NCI-H1417 treated with DMSO at 0.1 percent for 48 hours (cell line): ENCODE measurements at places on chromosomes 13 and 19.

DNA sequence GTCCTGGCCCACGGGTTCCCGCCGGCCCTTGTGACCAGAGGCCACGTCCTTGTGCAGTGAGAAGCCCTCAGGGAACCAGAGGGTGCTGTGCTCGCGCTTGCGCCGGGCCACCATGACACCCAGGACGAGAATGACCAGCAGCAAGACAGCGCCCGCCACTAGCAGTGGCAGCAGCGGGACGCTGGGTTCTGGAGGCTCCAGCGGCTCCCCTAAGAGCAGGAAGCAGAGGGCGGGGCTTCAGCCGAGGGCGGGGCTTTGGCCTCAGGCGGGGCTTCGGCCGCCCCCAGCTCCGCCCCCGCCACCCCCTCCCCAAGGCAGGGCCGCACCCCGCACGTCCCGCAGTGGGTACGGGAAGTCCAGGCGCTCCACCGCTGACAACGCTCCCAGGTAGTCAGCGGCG lies 30.4 kb downstream of the NOTCH3 start:
- DNase-seq: no peak

- no peak for DNase-seq
Observed at GRCh38 chr19:37079238-37079637, 1.0 kb downstream of the ZNF420 start.

DNA sequence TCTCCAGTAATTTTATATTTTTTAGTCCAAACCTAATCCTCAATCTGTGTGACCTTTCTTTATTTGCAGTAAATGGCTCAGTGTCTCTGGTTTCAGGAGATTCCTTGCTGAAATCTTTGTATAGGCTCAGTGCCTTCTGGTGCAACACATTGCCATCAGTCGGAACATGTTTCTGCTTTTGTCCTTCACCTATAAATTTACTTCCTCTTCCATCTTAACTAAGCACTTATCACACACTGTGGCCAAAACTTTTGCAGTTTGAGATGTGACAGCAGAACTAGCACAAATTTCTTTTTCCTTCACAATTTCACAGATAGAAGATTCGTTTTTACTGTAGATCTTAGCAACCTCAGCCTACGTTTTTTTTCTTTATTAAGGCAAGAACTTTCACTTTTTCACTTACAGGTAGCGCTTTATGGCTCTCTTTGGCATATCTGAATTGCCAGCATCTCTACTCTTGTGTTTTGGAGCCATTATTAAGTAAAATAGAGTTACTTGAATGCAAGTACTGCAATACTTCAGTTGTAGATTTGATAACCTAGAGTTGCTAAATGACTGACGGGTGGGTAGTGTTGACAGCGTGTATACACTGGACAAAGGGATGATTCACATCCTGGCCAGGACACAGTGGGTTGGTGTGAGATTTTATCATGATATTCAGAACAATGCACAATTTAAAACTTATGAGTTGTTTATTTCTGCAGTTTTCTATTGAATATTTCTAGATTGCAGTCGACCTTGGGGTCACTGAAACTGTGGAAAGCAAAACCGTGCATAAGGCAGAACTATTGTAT lies 44.3 kb downstream of the NDFIP2 start:
- DNase-seq: no peak

- no peak for DNase-seq
Observed at GRCh38 chr19:608155-609003, 18.7 kb downstream of the HCN2 start.

- DNase-seq: no peak
Observed at GRCh38 chr13:51021811-51022210, 89.3 kb downstream of the C13orf42 start.

- no peak for DNase-seq
Observed at GRCh38 chr19:34171539-34171876, 796 bp upstream of the LSM14A start.

- no peak for DNase-seq
Observed at GRCh38 chr13:83498481-83499190, 383.6 kb downstream of the SLITRK1 start.

DNA sequence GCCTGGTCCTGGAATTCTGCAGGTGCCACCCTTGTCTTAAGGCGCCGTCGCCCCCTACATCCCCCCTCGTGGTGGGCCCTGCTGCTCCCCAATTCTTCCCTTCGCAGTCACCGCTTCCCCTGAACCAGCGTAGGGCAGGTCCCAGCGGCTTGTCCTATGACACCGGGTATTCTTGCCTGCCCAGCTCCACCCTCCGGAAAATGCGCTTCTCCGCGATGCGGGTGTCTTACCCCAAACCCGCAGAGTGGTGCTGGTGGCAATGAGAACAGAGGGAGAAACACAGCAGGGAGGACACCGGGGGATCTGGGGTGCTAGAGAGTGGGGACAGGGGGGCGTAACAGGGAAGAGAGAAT lies 9.0 kb downstream of the ZNF808 start:
- no peak for DNase-seq

GRCh38 chr13:112069061-112069844 lies 2.3 kb downstream of the SOX1 start:
- DNase-seq: no peak

GRCh38 chr19:45607071-45608029 lies 5.3 kb upstream of the GPR4 start:
- no peak for DNase-seq

DNA sequence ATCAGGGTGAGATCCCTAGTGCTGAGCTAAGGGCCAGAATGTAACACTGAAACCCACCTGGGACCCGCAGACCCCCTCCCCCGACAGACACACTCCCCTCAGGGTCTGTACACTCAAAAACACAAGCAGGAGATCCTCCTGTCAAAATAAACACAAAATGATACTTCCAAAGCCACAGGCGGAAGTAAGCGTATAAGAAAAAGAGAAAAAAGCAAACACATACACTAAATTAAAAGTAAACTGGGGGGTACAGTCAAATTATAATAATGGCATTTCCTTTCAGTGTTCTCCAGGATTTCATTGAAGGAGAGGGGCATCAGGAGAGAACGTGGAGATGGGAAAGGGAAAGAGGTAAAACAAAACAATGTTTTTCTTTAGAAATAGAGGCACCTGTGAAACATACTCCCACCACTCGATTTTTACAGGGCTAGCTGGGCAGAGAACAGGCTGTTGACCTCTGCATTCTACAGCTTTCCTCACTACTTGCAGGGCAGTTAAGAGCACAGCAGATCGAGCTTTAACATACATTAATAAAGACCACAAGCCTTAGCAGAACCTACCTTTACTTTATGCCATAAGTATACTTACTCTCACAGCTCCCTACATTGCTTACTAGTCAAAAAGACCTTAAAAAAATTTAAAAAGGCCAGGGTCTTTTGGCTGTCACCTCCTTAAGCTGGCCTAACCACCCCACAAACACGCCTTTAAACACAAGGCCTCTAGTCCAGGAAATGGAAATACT lies 5.3 kb downstream of the ZIC5 start:
- no peak for DNase-seq

GRCh38 chr19:3612330-3612729 lies 5.7 kb upstream of the TBXA2R start:
- no peak for DNase-seq

- no peak for DNase-seq
Observed at GRCh38 chr13:73985783-73986182, 148.4 kb downstream of the KLF12 start.

DNA sequence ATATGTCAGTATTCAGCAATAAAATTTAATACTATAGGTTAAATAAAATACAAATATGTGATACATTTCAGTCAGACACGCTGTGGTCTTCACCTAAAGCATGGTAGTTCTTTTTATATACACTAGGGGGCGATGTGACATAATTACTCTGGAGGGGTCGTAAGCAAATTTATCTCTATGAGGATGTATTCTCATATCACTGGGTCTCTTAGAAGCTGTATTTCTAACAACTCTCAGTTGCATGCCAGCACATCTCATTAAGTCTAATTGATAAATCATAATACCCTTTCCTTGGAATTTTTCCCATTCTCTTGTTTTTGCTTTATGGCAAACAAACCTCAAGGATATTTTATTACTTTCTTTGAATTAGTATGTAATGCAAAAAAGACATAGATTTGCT lies 3.9 kb upstream of the PCDH17 start:
- DNase-seq: no peak

- no peak for DNase-seq
Observed at GRCh38 chr19:10808937-10809649, 26.9 kb downstream of the TMED1 start.

DNA sequence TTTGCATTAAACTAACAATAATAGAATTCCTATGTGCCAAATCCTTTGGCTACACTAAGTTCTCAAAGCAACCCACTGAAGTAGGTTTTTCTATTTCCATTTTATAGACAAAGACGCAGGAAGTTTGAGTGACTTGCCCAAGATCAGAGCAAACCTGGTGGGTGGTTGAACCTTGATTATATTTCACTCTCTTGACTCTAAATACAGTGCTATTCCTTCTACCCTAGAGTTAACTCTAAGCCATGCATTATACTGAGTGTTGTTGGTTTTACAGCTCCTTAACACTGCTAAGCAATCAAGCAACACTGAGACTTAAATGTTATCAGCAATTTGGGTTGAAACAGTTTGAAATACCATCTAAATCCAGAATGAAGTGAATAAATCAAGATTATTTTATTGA lies 813.6 kb upstream of the GPC6 start:
- DNase-seq: no peak

GRCh38 chr13:67860315-67860714 lies 630.2 kb upstream of the PCDH9 start:
- no peak for DNase-seq

DNA sequence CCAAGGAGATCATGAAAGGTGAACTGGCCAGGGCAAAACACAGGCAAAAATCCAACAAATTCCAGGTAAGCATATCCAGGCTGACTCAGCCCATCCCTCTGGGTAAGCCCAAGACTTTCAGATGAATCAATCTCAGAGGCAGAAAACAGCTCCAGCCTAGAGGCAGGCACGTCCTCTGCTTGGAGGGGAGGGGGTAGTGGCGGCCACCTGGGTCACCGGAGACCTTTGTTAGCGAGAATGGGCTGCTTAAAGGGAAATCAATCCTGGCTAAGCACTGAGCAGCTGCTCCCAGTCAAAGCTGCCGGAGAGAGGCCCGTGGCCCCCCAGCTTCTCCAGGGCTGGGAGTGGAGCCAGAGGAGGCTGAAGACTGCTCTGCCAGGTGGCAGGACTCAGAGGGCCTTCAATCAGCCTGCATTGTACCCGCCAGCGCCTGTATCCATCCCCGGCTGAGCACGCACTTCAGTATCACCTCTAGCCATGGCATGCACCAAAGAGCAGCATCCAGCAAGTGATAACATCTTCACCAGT lies 48.2 kb downstream of the PIN1 start:
- peak; percentile 1 for DNase-seq

GRCh38 chr19:19502808-19503602 lies 12.3 kb downstream of the TSSK6 start:
- no peak for DNase-seq

- no peak for DNase-seq
Observed at GRCh38 chr13:43058318-43058674, 34.9 kb downstream of the DNAJC15 start.

DNA sequence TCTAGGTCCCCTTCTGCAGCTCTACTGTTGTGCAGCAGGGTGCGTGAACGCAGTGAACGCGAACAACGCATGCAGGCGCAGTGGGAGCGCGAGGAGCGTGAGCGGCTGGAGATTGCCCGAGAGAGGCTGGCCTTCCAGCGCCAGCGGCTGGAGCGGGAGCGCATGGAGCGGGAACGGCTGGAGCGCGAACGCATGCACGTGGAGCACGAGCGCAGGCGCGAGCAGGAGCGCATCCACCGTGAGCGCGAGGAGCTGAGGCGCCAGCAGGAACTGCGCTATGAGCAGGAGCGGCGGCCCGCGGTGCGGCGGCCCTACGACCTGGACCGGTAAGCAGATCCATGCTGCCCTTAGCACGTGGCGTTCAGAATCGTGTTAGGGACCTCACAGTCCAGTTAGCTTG lies 18.8 kb downstream of the MICOS13 start:
- no peak for DNase-seq

- no peak for DNase-seq
Observed at GRCh38 chr13:53631511-53631910, 602.9 kb downstream of the OLFM4 start.

- no peak for DNase-seq
Observed at GRCh38 chr13:107721125-107721869, 494.0 kb downstream of the LIG4 start.

DNA sequence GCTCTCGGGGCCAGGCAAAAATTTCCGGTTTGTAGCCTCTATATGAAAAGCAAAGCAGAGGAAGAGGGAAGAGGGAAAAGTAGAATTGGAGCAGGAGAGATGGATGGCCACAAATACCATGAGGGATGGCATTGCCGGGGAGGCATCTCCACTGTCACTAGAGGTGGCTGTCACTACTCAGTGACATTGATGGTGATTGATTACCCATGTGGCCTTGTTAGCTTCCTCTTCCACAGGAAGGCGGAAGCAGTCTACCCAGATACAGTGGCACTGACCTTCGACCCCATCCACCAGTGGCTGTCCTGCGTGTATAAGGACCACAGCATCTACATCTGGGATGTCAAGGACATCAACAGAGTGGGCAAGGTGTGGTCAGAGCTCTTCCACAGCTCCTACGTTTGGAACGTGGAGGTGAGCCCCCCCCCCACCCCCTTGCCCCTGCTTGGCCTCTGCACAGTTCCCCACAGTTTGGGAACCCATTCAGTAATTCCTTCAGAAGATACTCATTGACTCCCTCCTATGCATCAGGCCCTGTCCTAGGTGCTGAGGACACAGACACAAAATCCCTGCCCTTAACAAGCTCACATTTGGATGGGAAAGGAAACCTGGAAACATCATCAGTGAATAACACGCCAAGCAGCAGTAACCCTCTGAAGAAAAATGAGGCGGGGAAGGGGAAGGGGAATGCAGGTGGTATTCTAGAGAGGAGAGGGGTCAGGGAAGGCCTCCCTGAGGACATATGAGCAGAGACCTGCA lies 18.6 kb downstream of the WDR62 start:
- no peak for DNase-seq

DNA sequence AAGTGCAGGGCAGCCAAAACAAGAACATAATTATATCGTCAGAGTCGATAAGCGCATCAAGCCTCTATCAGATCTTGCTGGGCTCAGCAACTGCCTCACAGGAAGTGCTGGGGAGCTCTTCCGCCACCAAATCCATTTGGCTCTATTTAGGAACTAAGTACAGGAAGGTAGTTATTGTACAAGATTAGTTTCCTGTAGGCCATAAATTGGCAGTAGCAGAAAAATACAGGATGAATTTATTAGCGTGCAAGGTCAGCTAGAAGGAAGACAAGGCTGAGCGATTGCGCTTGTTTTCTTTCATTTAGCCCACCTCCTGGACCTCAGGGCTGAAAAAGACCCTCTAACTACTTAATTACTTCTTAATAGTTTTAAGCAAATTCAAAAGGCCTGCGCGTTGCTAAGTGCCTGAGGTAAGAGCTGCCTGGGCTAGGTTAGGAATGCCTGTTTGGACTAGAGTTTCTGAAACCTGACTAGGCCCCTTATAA lies 118.5 kb downstream of the IRS2 start:
- no peak for DNase-seq

- DNase-seq: no peak
Observed at GRCh38 chr13:113565526-113566226, 18.9 kb upstream of the TFDP1 start.

DNA sequence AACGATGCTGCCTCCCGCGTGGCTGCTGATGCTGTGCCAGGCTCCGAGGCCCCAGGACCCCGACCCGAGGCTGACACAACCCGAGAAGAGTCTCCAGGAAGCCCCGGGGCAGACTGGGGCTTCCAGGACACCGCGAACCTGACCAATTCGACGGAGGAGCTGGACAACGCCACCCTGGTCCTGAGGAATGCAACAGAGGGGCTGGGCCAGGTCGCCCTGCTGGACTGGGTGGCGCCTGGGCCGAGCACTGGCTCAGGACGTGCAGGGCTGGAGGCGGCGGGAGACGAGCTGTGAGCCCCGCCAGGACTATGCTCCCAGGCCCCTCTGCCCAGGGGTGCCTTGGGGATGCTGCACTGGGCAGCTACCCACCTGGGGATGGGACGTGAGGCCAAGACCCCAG lies 10.7 kb downstream of the SIRT6 start:
- DNase-seq: no peak
